ENCODE measurements at places on chromosomes 2 and 18.

- peak; percentile 90 for DNase-seq
Measured at GRCh38 chr18:76982841-76983583, 149.6 kb downstream of the MBP start.

GRCh38 chr18:79756143-79756500 lies 41.6 kb upstream of the KCNG2 start:
- no peak for DNase-seq

- DNase-seq, result no peak
Measured at GRCh38 chr2:207188626-207189419, 23.1 kb upstream of the KLF7 start.

DNA sequence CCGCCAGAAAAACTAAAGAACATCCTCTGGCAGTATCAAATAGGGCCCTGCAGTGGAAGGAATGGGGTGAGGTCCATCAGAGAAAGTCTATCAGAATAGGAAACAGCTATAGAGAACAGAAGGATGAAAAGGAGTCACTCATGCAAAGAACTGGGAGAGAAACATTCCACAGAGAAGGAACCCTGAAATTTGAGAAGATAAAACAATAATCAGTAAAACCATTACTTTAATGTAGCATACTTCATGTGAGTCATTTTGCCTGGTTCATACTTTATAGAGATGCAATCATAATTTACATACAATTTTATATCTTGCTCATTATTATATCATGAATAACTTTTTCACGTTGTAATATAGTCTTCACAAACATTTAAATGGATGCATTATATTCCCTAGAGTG lies 402.2 kb downstream of the NCKAP5 start:
- no peak for DNase-seq

GRCh38 chr2:79801082-79801481 lies 288.2 kb downstream of the CTNNA2 start:
- no peak for DNase-seq

- no peak for DNase-seq
Measured at GRCh38 chr2:120747706-120748105, 12.0 kb downstream of the GLI2 start.

- DNase-seq, result no peak
Measured at GRCh38 chr2:155748131-155748530, 584.4 kb downstream of the NR4A2 start.

DNA sequence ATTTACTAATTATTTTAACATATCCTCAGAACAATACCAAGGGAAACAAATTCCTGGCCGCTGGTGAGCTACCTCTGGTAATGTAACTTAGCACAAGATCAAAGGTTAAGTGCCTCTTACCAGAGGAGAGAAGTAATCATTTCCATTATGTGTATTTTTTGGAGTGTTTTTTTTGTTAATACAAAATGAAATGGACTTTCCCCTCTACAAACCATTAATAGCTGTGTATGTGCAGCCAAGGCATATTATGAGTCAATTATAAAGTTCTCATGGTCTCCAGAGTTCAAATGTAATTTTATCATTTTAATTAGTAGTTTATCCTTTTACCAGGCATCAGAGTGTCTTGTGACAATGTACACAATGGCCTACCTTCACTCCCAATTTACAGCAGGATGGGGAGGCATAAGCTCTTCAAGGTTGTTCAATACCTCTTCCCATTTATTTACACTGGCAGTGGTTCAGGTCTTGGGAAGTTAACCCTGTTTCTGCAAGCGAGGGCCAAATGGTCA lies 242.2 kb downstream of the TGIF1 start:
- DNase-seq, result no peak

DNA sequence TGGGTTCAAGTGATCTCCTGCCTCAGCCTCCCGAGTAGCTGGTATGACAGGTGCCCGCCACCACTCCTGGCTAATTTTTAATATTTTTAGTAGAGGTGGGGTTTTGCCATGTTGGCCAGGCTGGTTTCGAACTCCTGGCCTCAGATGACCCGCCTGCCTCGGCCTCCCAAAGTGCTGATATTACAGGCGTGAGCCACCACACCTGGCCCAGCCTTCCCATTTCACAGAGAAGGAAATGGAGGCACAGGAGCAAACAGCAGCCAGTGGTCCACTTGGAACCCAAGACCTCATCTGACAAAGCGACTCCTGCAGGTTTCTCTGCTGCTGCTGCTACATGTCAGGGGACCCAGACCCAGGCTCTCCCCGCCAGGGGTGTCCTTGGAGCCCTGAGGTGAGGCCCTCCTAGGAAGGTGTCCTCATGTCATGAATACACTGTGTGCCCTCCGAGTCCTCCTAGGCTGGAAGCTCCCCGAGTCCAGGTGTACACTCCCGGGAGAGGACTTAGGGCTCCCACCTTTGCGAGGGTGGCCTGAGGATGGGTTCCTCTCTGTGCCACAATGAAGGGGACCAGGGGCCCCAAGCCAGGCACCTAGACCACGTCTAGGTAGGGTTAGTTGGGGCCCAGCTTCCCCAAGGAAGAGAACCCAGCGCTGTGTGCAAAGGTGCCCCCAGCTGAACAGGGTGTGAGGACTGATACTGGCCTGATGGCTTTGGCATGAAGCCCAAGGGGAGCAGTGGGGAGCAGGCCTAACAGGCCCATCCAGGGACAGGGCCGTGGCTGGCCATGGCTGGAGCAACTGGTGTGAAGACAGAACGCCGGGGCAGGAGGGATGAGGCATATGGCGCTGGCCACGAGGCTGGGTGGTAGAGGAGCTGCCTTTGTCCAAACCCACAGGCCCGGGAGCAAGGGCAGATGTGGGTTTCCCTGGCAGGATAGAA lies 56.1 kb downstream of the HS6ST1 start:
- DNase-seq, result peak; percentile 78

DNA sequence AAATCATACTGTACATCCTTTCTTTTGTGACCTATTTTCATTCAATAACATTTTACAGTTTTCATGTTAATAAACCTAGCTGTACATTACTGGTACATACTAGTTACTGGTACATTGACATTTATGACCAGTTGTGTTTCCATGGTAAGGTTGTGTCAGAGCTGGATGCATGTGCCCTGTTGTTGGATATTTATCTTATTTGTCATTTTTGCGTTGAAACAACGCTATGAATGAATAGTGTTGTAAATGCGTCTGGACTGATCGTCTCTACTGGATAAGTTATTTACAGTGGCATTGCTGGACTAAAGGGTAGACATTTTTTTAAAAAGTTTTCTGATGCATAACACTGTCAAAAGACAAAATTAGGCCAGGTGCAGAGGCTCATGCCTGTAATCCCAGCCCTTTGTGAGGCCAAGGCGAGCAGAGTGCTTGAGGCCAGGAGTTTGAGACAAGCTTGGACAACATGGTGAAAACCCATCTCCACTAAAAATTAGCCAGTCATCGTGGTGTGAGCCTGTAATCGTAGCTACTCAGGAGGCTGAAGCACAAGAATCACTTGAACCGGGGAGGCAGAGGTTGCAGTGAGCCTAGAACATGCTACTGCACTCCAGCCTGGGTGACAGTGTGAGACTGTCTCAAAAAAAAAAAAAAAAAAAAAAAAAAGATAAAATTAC lies 40.2 kb downstream of the MCFD2 start:
- no peak for DNase-seq

- DNase-seq, result no peak
Measured at GRCh38 chr2:52084759-52085158, 1052.8 kb upstream of the NRXN1 start.

DNA sequence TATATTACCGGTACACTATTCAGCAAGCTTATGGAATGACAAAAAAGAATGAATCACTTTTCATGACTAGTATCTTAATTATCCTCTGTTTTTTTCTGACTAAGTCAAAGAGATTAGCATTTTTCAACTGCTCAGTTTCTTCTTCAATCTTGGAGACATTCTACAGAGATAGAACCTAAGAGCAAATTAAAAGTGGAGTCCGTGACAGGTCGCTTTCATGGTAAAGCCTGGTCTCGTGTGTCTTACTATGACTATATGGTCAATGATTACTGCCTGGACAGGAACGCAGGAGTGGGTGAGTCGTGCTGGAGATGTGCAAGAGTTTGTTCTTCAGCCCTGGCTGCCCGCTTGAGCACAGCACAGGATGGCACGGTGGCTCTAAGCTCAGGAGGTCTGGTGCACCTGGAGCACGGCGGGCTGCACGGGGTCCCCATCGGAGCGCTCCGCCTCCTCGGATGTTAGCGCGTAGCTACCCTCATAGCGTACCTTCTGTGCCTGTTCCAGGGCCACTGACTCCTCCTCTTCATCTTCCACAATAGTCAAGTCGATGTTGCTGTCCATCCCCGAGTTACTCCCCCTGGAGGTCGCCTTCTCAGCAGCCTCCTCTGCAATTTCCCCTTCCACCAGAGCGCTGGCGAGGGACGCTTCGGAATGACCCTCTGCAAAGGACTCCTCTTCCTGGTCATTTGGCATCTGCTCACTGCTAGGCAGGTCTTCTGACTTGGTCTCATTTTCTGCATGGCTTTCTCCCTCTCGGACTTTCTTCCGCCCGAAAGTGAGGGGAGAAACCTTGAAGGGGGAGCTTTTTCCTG lies 11.1 kb downstream of the CAVIN2 start:
- no peak for DNase-seq

- DNase-seq, result no peak
Measured at GRCh38 chr18:34697891-34698290, 12.2 kb upstream of the DTNA start.

DNA sequence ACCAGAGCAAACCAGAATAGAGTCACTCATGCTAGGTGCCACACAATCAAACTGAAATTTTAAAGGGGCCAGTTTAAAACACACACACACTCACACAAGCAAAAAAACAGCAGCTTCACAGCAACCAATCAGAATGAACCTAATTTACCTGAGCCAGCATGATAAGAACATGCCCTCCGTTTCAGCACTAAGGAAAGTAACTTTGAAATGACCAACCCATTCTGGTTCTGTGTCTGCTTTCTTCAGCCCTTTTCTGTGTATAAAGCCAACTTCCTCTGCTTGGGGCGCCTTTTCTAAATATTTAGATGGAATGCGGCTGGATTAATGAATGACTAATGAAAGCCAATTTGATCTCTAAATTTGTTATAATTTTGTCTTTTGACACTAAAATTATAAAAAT lies 629.1 kb downstream of the ZEB2 start:
- no peak for DNase-seq

DNA sequence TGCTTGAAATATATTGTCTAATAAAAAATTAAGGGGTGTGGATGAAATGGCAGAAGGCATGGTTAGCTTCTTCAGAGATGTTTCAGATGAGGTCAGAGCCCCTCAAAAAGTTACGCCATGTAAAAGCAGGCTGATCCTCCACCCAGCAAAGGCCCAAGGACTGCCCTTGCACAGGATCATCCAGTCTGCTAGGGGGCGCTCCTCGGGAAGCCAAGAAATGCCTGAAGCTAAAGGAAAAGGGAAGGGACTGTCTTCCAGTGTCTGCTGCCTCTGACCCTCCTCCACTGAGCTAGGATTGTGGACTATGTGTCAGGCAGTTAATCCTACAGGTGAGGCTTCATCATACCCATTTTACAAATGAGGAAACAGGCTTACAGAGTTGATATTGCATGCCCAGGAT lies 33.8 kb upstream of the TEX51 start:
- DNase-seq, result no peak

DNA sequence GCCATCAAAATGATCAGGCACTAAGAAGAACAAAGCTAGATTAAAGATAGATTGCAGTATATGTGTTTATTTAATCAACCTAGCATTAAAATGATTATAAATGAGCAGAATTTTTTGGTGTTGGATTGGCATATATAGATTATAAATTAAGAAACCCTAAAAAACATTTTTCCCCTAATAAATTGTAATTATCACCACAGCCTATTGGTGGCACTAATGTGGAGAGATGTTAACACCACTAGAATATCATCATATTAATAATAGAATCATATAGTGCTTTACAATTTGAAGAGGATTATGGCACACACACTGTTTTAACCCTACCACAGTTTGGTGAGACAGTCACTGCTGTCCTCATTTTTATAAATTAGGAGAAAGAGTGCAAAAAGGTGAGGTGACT lies 112.4 kb upstream of the RND3 start:
- DNase-seq, result no peak

GRCh38 chr2:197677483-197677882 lies 2.1 kb upstream of the RFTN2 start:
- no peak for DNase-seq

- no peak for DNase-seq
Measured at GRCh38 chr2:25545899-25546298, 127.5 kb downstream of the DTNB start.

DNA sequence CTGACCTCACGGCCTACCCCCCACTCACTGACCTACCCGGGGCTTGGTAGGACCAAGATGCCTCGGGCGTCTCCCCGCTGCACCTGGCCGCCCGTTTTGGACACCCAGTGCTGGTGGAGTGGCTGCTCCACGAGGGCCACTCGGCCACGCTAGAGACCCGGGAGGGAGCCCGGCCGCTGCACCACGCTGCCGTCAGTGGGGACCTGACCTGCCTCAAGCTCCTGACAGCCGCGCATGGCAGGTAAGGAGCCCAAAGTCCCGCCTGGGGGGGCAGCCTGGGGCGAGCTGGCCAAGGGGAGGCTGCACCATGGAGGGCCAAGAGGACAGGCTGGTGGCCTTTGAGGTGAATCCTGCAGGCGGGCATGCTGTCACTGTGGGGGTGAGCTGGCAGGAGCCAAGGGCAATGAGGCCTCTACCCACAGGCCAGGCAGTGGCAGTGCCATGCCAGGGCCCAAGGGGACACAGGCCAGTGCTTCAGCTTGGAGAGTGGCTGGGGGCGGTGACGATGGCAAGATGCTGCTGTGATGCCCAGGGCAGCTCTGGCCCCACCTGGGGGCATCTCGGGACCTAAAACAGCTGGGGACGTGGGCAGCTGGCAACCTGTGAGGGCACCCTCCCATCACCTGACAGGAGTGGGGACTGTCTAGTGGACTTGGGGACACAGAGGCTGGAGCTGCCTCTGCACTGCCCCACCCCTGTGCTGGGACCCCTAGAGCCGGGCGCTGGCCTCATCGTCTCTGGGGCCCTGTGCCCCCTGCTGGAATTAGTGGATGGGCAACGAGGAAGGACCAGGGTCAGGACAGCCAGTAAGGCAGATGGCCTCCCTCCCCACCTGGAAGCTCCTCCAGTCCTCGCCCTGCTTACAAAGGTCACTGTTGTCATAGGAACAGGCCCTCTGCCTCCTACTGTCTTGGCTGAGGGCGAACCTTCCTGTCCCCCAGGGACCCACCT lies 2.0 kb downstream of the ESPNL start:
- DNase-seq, result peak; percentile 83

- peak; percentile 87 for DNase-seq
Measured at GRCh38 chr2:229922449-229923386, at the start of gene FBXO36. FBXO36 (plus strand) TSS chr2:229922503; CDS start chr2:229922514, 11 bp downstream.

- peak; percentile 85 for DNase-seq
Measured at GRCh38 chr2:31137211-31138036, 816 bp downstream of the GALNT14 start.

GRCh38 chr18:14577971-14578370 lies 34.6 kb upstream of the POTEC start:
- DNase-seq, result no peak

DNA sequence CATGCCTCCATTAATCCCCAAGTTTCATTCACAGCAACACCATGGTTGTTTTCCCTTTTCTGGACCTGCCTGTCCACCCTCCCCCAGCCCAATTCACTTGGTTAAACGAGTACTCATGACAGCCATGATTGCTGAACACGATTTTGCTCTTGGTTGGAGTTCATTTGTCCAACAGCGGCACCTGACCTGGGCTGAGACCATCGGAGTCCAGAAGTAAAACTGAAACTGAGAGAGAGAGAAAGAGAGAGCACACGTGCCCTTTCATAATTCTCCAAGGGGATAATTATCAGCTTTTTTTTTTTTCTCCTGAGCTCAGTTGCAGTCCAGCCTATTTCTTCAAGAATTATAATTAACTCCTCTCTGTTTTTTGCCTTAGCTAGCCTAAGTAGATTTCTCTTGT lies 13.7 kb upstream of the KIF5C start:
- DNase-seq, result no peak
